Chondrocyte (in vitro differentiated cells): ENCODE measurements at places on chromosomes 6 and 20. TPM values are rescaled to one million over a fixed set of nuclear protein-coding genes. Genes with fewer than 3 reads are reported as not detected.

The MOCS3 gene
- 4.3 to 4.6 TPM (median 4.4 TPM) in 3 replicates for total RNA-seq

The PROCR gene
- total RNA-seq, result 2.8 to 5.2 TPM (median 3.5 TPM) in 3 replicates

The IL17F gene
- total RNA-seq, result not detected in 3 replicates

The TMEM200A gene
- total RNA-seq, result 6.8 to 12.4 TPM (median 7.1 TPM) in 3 replicates

- DNase-seq, result no peak
Observed at GRCh38 chr20:34528921-34529297, 12.7 kb downstream of the DYNLRB1 start.

DNA sequence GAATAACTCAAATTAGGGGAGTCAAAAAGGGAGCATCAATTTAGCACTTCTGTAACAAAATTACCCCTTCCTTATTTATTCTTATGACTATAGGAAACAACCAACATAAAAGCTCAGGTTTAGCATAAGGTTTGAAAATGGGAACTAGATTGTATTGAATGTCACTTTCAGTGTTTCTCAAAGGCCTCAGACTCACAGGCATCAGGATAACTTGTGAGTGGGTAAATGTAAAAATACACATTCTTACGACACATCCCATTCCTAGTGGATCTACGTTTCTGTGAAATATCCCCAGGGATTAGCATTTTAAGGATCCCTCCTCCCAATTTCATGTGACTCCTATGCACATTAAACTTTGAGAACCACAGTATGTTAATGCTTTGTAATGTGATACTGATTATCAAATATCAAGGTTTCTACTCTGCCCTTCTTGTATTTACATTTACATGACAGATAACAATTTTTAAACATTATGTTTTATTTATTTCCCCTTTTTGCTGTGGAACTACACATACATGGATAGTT lies 114.8 kb downstream of the HS3ST5 start:
- DNase-seq, result no peak

DNA sequence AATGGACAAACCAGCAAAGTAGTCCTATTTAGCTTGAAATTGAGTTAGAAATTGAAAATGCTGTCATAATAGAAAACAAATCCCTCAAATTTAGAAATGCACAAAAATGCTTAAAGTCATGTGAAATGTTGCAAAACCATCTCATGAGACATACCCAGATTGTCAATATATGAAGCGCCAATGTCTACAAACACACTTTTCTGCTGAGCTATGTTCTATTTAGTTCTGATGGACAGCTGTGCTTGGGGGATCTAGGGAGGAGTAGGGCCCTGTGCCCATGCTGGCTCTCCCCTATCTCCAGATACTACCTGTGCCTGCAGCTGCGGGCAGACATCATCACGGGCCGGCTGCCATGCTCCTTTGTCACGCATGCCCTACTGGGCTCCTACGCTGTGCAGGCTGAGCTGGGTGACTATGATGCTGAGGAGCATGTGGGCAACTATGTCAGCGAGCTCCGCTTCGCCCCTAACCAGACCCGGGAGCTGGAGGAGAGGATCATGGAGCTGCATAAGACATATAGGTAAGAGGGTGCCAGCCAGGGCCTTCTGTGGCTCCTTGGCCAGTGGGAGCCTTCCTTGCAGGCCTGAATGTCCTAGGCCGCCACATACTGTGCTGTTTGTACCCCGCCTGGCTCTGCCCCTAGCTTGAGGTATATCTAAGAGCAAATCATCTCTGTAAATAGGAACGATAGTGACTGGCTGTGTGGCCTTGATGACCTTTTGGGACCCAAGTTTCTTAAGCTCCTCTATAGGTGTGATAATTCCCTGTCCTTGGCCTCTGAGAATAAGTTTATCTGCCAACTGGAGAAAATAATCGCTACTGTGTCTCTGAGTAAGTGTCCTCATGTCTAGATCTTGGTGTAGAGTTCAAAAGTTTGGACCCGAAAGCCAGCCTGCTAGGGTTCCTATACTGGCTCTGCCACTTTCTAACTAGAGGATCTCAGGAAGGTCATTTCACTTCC lies 30.6 kb downstream of the EPB41L1 start:
- no peak for DNase-seq

DNA sequence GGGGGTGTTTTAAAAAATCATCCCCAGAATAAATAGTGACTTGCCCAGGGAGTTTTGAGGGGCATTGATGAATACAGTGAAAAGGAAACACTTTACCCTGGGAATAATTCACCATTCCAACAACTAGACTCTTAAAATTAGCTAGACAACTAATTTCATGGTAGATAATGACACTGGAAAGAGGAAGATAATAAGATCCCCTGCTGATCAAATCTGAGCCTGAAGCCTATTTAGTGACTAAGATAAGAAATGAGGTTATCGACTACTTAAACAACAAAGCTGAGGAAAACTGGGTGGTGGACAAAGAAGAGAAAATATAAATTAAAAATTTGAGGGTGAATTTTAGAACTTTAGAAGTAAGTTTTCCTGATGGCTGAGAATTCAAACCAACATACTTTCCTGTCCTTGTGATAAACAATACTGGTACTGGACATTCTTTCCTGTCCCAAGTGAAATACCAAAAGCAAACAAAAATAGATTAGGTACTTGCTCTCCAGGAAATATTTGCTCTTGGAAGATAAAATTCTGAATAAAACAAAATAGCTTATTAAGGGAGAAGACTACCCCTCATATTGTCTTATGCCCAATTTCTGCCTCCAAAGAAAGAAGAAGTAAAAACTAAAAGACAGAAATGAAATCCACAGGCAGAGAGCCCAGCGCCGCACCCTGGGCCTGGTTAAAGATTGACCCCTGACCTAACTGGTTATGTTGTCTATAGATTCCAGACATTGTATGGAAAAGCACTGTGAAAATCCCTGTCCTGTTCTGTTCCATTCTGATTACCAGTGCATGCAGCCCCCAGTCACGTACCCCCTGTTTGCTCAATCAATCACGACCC lies 64.0 kb upstream of the ADGRF4 start:
- DNase-seq, result no peak

DNA sequence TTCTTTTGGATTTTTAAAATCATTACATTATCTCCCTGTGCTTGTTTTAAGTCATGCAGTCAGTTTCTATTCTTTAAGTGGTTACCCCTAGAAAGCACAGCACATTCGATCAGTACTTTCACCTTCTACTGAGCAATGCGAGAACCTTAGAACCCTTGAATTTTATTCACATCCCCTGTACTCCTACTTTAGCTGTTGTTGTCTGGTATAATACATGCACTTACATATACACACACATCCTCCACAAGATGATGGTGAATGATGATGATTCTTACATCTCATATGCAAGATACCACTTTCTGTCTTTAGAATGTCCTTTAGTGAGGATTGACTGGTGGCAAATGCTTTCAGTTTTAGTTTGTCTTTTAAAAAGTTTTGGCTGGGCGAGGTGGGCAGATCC lies 5.7 kb downstream of the CDC40 start:
- no peak for DNase-seq

DNA sequence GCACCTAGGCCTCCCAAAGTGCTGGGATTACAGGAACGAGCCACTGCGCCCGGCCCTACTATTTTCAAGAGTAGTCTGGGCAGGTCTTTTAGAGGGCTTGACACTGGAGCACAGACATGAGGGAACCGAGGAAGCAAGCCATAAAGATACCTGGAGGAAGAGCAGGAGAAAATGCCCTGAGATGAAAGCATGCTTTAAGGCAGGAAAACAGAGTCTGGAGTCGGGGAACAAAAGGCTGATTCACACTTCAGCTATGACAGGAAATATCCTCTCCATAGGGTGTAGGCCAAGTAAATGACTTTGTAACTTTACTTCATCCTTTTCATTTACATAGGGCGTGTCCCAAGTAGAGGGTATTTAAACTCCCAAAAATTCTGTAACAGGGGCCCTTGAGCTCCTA lies 4.3 kb upstream of the SERINC3 start:
- no peak for DNase-seq

- no peak for DNase-seq
Observed at GRCh38 chr6:143127941-143128680, 67.4 kb downstream of the AIG1 start.

- no peak for DNase-seq
Observed at GRCh38 chr6:154410619-154411072, 54.0 kb upstream of the IPCEF1 start.

DNA sequence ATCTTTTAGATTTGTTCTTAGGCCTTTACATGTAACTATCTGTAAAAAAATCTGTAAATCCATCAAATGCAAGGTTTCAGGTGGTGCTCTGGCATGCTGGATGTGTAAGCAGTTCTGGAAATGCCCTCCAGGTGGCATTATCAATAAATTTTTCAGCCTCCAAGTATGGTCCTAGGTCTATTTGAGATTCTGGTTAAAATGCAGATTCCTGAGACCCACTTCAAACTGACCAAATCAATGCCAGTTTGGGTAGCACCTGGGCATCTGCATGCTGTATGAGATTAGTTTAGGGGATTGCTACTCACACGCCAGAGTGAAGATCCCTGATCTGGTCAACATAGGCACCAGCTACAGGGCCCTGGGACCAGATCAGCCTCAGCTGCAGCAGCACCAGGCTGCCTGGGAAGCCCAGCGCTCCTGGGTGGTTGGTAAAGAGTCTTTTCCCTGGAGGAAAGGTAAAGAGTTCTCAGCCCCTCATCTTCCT lies 507.3 kb upstream of the CITED2 start:
- DNase-seq, result no peak

DNA sequence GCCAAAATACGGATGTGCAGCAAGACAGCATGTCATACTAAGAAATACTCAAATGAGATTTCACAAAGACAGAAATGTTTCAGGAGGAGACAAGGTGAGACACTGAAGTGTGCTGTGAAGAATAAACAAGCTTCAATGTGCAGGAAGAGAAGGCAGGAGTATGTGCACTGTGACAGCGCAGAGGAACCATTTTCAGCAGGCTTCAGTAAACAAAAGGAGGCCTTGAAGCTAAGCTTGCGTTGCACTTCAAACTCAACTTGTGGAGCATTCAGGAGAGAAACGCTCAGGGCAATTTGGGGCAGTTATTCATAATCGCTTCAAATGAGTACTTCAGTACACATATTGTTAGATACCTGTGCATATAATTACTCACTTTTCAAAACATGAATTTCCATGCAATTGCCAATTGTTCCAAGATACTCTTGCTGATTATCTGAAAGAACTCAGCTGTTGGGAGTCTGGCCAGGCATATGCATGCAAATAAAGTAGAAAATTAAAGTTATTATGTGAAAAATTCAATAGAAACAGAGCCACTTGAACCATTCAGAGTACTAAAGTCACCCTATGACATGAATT lies 234.2 kb upstream of the OPRM1 start:
- no peak for DNase-seq

- no peak for DNase-seq
Observed at GRCh38 chr6:26472549-26473290, 15.0 kb downstream of the BTN2A1 start.

DNA sequence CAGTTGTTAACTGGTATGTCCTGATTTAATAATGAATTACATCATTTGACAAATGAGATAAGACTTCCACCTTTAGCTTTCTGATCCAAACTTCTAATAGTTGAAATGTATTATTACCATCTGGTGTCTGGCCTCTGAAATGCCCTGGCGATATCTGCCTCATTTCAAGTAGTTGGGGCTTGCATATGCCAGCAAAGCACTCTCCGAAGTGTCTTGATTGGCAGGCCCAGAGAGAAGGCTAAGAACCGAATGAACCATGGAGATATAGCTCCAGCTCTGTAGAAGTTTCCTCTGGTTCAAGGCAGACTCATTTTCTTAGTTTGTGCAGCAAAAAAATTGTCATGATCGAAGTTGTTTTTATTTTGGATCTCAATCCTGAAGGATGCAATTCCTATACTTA lies 13.4 kb upstream of the HIVEP2 start:
- DNase-seq, result no peak

- DNase-seq, result peak; percentile 9
Observed at GRCh38 chr6:43728586-43728985, 41.0 kb upstream of the MRPS18A start.
